ENCODE measurements at places on chromosomes 4 and X.
A peak's percentile ranks its signal among the peaks of the same experiment; 100 is the strongest.

- no peak for DNase-seq
Measured at GRCh38 chr4:89657931-89658700, 178.8 kb downstream of the SNCA start.

- DNase-seq = no peak
Measured at GRCh38 chr4:55409468-55410171, 13.9 kb downstream of the TMEM165 start.

DNA sequence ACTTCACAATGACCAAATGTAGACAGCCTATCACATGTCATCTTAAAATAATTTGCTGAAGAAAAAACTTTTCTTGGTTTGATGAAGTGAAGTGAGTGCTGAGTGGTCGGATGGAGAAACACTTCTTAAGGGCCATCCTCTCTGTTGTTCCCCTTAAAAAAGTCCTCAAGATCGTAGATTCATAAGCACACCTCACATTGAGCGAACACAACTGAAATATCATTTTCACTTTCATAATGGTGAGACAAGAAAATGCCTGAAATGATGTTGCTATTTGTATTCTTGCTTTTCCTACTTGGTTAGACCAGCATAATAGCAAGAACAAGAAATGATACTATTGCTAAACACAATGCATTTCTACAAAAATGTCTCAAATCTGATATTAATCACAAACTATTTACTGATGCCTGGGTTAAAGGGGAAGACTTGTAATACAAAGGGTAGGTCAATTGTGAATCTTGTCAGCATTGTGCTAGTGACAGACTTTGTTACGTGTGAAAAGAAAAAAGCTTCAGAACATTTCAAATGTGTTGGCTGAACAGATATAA is 305.6 kb upstream of the NR3C2 start:
- no peak for DNase-seq

DNA sequence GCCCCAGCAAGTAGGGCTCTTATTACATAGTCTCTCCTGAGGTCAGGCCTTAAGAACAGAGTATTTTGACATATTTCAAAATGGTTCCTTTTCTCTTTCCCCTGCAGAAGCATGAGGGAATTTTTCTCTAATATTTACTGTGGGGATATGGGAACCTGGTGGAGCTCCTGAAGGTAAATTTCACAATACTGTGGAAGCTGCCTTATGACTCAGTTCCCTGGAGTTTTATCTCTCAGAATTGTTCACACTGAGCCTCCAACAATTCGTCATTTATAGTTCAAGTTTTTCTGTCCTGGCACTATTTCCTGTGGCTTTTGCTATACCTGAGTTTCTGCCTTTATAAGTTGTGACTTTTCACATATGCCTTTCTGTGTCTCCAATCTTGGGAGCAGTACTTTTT is 607.2 kb upstream of the NDST4 start:
- DNase-seq = no peak

GRCh38 chr4:143148521-143148920 is 36.2 kb upstream of the USP38 start:
- DNase-seq = no peak

DNA sequence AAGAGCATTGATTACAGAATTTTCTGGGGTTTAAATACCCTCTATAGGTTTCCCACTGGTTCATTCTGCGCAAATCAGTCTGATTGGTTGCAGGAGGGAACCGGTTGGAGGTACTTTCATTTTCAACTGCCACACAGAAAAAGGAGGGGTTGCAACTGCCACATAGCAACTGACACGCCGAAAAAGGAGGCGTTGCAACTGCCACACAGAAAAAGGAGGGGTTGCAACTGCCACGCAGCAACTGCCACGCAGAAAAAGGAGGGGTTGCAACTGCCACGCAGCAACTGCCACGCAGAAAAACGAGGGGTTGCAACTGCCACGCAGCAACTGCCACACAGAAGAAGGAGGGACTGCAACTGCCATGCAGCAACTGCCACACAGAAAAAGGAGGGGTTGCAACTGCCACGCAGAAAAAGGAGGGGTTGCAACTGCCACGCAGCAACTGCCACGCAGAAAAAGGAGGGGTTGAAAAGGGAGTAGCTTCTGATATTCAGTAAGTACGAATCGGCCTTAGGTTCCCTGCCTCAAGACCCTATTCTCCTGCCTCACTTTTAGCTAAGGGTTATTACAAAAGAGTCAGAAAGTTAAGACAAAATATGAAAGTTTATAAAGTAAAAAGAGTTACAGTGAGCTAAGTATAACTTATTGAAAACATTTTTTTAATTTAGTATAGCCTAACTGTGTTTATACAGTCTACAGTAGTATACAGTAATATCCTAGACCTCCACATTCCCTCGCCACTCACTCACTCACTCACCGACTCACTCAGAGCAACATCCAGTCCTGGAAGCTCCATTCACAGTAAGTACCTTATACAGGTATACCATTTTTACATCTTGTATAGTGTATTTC is 431.8 kb downstream of the KCTD8 start:
- DNase-seq = peak; percentile 2
